Hematopoietic multipotent progenitor cell (in vitro differentiated cells): ENCODE measurements at places on chromosomes 12 and 14. TPM values are rescaled to one million over a fixed set of nuclear protein-coding genes. Genes with fewer than 3 reads are reported as not detected.

DNA sequence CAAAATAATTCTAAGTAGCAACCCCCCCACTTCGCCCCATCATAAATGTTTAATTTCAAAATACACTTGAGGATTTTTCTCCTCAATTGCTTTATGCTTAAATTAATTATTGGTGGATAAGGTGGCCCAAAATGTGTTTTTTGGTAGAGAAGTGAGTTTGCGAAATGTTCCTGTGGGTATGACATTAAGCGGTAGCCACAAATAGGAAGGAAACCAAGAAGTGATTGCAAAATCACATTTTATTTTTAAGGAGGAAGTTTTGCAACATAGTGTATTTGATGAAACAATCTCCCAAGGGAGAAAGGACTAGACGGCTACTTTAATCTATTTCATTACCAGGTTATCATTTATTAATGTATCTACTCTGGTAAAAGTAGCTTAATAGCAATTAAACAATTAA is 25.5 kb downstream of the SLC25A3 start:
- DNase-seq: peak; percentile 51

GRCh38 chr12:112916270-112916669 is 9.5 kb downstream of the OAS1 start:
- no peak for DNase-seq

GRCh38 chr14:61750708-61751474 is 11.3 kb upstream of the SNAPC1 start:
- DNase-seq: peak; percentile 83

DNA sequence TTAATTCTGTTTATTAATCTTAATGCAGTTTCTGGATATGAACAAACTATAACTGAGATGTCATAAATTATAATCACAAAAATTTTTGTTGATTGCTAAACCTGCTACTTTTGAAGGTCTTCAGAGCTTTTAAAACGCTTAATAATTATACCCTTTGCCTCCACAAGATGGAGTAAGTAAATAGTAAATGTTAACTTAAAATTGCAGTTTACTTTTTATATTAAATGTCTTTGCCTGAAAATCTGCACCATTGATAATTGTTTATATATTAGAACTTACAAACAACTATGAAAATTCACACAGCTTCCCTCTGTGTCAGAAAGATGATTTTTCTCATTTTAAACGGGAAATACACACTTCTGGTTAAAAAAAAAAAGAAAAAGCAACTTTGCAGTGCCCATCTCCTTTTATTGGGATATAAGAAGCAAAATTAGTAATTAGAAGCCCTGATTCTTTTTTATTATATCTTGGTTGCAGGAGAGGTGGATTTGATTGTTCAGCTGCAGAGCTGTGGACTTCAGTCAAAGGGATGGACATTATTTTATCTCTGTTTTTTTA is 35.6 kb downstream of the SCFD1 start:
- DNase-seq: peak; percentile 42

GRCh38 chr14:43587183-43587582 is 919.9 kb downstream of the FSCB start:
- no peak for DNase-seq

GRCh38 chr14:105207460-105207901 is 26.4 kb upstream of the NUDT14 start:
- DNase-seq: no peak

DNA sequence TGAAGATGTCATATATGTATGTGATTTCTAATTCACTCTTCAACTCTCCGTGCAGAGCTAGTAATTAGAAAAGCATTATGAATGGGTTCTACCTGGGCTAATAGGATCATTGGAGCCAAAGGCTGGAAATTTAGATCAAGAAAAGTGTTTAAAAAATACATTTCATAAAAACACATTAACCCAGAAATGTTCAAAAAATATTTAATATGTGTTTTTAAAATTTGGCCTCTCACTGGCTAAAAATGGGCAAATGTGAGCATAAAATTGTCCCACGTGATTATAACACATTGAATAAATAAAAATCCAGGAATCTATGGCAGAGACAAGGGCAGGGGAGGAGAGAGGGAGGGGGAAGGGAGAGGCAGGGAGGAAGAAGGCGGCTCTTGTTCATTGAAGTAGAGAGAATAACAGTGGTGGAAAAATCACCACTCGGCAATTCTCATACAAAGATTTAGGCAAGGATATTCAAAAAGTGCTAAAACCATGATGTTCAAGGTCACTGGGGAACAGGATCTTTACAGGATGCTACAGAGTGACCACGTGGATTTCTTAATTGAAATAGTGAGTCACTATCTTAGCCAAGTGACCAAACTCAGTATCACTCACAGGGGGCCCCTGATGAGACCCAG is 38.8 kb downstream of the FBXO21 start:
- no peak for DNase-seq

DNA sequence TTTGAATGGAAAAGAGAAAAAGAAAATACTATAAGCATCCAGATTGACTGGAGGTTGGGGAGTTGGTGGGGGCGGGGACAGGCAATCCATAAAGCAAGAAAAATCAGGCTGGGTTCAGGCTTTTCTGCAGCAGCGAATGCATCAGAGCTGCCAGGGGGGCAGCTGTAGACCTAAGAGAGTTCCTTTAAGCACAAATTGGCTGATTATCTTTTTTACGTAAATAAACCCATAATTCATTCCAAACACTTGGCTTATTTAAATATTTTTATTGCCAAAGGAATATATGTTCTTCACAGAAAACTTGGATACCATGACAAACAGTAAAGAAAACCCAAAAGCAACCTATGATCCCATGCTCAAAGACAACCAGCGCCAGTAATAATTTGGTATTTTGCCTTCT is 10.2 kb downstream of the BDKRB2 start:
- no peak for DNase-seq

DNA sequence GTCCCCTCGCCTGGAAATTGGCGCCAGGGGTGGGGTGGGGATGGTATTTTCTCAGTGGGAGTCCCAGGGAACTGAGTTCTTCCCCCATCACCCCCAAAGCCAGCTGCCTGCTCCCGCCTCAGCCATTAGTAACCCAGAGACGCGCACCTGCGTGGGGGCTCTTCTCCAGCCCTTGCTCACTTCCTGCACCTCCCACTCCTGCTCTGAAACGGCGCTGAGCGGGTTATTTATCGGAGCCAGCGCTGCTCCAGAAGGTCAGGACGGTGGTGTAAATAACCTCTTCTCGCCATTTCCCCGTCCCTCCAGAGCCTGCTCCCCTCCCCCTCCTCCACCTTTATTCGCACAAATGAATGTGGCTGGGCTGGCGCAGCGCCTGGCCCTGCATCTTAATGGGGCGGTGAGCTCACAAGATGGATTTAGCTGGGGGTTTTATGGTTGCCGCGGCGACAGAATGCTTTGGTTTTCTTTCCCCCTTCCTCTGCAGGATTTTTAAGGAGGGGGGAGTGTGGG is 12.2 kb downstream of the GPR84 start:
- no peak for DNase-seq

- DNase-seq: peak; percentile 63
Measured at GRCh38 chr12:27733052-27733656, 22.5 kb downstream of the MRPS35 start.

DNA sequence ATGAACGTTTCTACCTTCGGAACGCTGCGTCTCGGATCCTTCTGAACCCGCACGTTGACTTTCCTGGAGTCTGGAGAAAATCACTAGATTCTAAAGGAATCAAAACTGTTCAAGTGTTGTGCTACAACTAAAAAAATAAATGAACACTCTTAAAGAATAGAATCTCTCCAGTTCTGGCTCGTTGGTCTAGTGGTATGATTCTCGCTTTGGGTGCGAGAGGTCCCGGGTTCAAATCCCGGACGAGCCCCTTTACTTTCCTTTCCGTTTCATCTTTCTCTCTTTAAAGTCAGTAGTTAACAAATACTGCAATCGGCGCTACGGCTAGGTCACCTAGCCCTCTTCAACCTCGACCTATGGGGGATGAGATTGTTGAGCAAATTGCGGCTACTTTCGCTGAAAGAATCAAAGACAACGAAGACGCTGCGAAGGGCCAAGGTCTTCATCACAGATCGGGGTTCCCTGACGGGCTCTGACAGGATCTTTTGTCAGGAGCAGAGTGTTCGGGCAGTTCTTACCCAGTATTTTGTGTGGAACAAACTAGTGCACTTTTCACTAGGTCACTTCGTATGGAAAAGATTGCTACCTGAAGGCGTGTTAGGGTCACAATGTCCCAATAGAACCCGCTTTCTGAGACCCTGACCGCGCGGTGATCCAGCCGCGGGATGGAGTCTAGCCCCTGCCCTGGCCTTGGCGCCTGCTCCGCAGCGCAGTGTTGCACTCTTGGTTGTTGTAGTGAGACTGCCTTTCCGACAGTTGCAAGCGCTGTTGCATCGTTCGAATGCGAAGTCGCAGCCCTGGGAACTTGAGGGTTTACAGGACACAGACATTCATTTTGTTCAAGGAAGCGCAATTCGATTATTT is 8.4 kb downstream of the OR6S1 start:
- no peak for DNase-seq

DNA sequence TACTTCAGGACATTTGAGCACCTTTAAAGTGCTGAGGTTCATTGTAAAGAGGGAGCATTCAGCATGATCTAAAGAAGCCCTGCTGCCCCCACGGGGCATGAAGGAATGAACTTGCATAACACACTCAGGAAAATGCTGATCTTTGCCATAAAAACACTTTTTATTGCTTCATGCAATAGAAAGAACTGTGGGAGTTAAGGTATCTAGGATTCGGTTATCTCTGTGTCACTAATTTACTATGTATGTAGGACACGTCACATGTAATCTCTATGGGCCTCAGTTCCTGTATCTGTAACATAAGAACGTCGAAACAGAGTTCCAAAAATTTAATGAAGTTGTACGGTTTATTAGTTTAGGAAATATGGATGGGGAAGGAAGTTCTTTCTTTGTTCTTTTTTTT is 33.0 kb downstream of the BTBD7 start:
- no peak for DNase-seq

GRCh38 chr14:57686304-57686703 is 179.6 kb downstream of the SLC35F4 start:
- DNase-seq: no peak

The PZP gene
- total RNA-seq: not detected

The DPY19L2 gene
- total RNA-seq: 15.9 TPM

The DYRK4 gene
- 19.1 TPM for total RNA-seq

The OR4K13 gene
- total RNA-seq: not detected

The OTOGL gene
- under 0.01 TPM for total RNA-seq

The NAA30 gene
- total RNA-seq: 9.4 TPM

The E2F7 gene
- total RNA-seq: 0.27 TPM

The SALL2 gene
- 7.0 TPM for total RNA-seq
